ENCODE measurements at places on chromosomes 16 and 17.

DNA sequence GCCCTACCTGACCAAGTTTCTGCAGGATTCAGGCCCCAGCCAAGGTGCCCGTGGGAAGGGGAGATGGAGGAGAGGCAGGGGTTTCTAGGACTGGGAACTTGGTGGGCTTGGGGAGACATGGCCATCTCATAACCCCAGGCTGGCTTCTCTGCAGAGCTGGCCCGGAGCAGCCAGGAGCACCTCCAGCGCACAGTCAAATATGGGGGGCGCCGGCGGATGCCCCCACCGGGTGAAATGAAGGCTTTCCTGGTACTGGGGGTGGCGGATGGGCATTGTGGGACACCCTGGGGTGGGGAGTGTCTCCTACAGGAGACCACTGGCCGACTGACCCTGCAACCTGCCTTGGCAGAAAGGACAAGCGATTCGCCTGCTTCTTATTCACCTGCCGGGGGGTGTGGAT, 9.2 kb upstream of the SMIM5 start:
- DNase-seq = no peak

DNA sequence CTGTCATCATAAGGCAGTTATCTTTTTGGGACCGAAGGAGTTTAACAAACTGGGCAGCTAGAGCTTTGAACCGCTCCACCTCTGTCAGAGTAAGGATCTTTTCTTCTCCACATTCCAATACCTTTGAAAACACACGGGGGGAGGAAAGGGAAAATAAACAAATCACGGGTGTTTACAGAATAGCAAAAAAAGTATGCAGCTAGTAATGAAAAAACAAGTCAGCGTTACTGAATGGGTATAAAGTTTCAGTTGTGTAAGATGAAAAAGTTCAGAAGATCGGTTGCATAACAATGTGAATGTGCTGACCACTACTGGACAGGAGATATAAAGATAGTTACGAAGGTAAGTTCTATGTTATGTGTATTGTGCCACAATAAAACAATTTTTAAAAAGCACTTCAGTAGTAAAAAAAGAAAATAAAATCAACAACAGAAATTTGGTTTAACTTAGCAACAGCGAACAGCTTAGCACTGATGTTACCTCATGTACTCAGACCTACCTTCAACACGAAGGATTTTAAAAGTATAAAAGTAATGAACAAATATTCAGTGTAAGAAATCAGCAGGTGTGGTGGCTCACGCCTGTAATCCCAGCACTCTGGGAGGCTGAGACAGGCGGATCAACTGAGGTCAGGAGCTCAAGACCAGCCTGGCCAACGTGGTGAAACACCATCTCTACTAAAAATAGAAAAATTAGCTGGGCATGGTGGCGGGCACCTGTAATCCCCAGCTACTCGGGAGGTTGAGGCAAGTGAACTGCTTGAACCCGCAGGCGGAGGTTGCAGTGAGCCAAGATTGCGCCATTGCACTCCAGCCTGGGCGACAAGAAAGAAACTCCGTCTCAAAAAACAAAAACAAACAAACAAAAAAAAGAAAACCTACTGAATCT, 34.3 kb downstream of the MARF1 start:
- no peak for DNase-seq

DNA sequence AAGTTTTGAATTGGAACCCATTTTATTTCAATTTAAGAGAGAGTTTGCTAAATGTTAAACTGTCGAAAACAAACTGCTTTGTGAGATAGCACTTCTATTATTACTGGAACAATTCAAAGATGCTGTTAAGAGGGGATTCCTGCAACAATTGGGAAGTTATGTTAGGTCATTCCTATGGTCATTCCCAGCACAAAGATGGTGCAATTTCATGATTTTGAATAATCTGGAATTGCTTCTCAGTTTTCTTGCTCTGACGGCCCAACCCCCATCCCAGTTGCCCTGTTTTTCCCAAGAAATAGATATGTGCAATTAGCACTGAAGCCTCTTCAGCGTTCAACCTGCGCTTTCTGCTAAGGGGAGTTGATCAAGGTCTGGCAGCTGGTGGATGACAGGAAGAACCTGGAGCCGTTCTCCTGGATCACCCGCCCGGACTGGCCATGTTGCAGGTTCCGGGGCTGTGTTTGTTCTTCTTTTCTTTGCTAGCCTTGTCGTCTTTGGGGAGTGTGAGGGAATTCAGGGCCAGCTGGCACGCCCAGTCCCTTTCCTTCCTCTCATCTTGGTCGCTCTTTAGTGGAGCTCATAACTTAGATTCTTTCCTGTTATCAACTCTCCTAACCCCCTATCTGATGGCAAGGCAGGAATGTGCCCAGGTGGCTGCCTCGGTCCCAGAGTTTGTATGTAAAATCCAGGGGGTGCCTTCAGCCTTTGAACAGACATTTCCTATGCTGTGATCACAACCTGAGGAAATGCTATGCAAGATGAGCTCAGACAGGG, 29.0 kb upstream of the IRF8 start:
- peak; percentile 28 for DNase-seq

DNA sequence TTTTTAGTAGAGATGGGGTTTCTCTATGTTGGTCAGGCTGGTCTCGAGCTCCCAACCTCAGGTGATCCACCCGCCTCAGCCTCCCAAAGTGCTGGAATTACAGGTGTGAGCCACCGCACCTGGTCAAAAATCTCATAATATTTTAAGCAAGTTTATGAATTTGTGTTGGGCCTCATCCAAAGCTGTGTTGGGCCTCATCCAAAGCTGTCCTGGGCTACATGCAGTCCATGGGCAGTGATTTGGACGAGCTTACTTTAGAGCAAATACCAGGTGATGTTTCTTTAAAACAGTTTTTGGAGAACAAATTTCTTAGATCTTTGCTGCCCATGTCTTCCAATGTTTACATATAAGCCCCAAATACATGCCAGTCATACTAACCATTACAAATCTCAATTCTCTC, 84.4 kb upstream of the C17orf78 start:
- no peak for DNase-seq

DNA sequence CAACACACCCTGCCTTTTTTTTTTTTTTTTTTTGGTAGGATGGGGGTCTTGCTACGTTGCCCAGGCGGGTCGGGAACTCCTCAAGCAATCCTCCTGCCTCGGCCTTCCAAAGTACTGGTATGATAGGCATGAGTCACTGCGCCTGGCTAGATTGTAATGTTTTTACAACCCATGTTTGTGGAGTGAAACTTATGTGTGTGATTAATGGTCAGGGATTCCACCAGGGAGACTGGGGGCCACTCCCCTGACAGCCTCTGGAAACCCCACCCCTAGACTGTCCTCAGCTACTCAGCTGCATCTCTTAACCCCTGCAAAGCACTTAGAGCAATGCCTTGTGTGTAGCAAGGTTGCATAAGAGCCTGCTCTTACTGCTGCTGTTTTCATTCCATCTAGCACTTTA, 220.5 kb downstream of the PARN start:
- DNase-seq = no peak

GRCh38 chr16:22424161-22424937, 49.9 kb upstream of the CDR2 start:
- no peak for DNase-seq

DNA sequence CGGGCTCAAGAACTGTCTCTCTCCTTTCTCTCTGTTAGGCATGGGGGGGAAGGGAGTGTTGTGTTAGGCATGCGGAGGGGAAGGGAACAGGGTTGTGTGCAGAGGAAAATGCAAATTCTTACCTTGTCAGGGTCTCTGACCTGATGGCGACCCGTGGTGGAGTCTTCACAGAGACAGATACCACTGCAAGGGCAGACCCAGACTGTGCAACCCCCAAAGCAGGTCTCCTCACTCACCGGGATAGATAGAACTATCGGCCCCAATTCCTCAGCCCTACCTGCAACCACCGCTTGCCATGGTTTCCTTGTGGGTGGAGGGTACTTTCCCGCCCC, 9.6 kb upstream of the MPP2 start:
- DNase-seq = no peak

DNA sequence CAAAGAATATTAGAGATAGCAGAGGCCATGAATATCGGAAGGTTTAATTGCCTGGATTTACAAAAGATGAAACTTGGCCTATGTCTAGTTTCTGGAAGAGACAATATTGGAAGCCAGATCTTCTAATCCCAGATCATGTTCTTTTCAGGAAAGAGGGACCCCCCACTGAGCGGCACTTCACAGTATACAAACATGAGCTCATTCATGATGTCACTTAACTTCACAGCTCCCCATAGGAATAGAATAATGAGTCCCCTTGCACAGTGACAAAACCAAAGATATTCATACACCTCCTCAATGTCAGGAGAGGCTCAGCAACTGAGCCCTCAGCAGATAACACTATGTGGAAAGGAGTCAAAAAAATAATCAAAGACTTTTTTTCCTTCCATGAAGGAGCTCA, 147.5 kb downstream of the CDH11 start:
- no peak for DNase-seq

GRCh38 chr17:71052971-71053370, 883.6 kb downstream of the KCNJ2 start:
- DNase-seq = no peak

DNA sequence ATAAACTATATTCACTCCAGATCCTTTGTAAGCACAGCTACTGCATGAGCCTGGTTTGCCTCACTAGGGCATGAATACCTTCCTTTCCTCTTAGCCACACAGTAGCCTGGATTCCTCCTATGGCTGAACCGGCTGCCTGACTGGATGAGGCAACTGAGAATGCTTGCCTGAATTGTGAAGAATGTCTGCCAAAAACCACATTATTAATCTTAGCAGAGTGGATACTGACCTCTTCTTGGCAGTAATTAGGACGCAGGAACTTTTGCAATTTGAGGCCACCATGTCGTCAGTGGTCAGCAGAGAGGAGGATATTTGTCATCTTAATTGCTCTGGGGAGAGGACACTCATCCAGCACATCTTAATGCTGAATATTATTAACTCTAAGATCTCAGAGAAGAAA, 651.8 kb upstream of the GOT2 start:
- no peak for DNase-seq

- peak; percentile 34 for DNase-seq
Observed at GRCh38 chr17:36149296-36149820, 27.1 kb downstream of the TBC1D3B start.

GRCh38 chr17:1060991-1061390, 64.1 kb downstream of the TIMM22 start:
- no peak for DNase-seq

DNA sequence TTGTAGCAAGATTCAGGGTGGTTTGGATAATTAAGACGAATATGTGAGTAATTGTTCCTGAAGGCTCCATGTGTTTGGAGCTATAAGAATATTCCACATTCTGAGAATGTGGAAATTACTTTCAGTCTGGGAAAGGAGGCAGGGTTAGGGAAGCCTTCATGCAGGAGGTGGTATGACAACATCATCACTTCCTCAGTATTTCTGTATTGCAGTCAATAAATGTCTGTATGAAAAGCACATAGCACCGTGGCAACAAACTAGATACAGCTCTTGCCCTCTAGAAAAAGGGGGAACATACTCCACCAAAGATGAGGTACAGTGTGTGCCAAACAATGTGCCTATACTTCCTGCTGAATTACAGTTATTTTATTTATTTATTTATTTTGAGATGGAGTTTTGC, 26.1 kb upstream of the DHRS7B start:
- no peak for DNase-seq

GRCh38 chr17:81655378-81656117, 794 bp downstream of the PDE6G start:
- no peak for DNase-seq

DNA sequence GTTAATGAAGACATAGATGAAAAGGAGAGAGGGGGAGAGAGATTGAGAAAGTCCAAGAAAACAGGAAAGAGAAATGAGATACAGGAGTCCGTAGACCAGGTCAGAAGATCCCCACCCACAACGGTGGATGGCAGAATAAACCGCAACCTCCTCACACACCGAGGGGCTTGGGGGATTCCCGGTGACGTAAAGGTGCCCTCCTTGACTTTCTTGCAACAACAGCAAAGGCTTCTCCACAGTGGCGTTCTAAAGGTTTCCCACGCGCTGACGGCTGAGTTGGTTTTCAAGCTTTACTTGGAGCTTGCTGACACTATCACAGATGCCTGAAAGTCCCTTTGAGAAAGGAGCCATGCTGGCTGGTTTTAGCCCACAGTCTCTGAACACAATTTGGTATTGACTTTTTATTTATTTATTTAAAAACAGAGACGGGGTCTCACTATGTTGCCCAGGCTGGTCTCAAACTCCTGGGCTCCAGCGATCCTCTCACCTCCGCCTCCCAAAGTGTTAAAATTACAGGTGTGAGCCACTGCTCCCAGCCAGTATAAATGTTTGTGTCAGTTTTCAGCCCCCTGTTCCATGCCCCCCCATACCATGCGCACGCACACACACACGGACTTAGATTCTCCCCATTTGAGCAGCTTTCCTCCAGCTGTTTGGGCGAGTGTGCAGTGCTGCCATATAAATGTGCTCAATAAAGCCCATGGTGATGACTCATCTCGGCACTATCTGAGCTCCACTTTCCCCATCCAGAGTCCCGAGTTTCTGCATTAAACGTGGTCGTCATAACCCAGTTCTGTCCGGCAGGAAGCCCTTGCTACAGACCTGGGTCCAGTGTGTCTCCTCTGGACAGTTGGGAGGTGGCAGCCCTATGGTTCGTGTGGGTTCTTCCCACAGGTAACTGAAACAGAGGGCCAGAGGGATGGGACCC, 33.0 kb upstream of the SEC14L1 start:
- DNase-seq = no peak

DNA sequence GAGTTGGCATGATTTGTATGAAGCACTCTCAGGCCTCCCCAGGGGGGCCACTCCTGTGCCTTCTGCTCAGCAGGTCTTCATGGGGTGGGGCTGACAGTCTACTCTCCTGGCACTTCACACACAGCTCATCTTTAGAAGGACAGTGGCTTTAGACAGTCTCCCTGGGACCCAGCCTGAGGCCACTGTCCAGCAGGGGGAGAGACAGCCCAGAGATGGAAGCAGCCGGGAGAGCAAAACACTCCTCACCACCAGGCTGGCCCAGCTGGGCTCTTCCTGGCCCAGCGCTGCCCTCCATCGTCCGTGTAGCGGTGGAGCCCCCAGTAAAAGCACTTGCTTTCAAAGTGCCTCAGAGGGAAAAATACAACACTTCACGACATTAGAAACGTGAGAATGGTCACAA, 62.0 kb upstream of the CRHR1 start:
- DNase-seq = no peak
